ENCODE measurements at places on chromosomes 5 and 9.

- DNase-seq: no peak
Measured at GRCh38 chr5:153617190-153617589, 126.7 kb downstream of the GRIA1 start.

DNA sequence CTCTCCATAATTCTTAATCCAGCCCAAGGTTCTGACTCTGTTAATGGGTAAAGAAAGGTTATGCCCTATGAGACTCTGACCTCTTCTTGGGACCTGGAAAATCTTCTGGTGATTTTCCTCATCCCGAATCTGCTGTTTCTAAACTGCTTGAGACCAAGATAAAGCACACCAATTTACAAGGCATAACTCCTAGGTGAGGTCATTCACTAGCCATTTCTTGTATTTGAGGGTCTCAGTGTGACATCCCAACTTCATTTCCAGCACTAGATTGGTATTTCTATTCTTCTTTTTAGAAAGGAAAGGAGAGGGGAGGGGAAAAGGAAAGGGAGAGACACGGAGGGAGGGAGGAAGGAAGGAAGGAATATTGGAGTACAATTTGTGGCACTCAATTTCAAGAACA lies 51.6 kb downstream of the SLC1A1 start:
- DNase-seq: no peak

GRCh38 chr5:37043693-37044092 lies 167.1 kb downstream of the NIPBL start:
- no peak for DNase-seq

DNA sequence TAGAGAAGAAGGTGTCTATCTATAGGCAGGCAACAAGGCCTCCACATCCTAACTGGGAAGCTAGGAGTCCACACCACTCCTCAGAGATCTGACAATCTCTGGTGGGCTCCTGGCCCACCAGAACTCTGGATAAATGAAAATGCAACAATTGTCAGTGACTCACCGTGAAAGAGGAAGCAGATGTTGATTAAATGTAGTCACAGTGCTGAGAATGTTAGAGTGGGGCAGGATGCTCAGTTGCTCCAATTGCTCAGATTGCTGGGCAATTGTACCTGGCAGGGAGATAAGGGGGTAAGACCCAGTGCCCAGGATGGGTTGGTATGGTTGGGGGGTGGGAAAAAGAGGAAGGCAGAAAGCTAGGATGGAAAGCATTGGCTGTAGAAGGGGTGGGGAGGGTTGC lies 4.3 kb downstream of the CCL19 start:
- DNase-seq: no peak

DNA sequence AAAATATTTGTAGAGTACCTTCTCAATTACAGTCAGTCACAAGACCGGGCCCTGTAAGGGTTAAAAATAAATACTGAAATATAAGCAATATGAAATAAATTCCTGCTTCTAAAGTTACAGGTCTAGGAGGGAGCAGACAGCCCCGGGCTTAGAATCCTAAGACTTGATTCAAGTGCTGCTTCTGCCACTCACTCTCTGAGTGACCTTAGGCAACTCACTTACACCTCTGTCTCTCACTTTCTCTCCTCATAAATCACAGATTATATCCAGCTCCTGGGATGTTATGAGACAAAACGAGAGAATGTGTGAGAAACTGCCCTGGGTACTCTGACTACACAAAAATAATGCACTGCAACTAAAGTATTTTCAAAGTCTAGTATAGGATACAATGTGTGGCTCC lies 101.9 kb downstream of the PDE4D start:
- no peak for DNase-seq

GRCh38 chr5:158797498-158797845 lies 302.2 kb downstream of the EBF1 start:
- no peak for DNase-seq

DNA sequence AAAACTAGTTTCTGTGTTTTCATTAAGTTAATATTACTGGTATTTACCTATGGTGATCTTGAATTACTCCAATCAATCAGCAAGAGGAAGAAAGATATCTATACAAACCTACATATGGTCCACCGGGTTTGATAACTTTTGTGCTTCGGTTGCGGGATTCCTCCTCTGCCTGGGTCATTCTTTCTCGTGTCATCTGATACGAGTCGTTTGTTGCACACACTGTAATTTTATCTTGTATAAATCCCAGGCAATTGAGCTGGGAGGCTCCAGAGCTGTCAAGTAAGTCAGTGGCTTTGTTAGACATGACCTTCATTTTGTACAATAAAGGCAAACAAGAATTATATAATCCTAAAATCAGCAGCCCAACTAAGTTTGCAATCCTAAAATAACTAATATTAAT lies 48.0 kb downstream of the ELL2 start:
- DNase-seq: no peak

- peak; percentile 73 for DNase-seq
Measured at GRCh38 chr9:89522261-89522958, 24.5 kb upstream of the SEMA4D start.

DNA sequence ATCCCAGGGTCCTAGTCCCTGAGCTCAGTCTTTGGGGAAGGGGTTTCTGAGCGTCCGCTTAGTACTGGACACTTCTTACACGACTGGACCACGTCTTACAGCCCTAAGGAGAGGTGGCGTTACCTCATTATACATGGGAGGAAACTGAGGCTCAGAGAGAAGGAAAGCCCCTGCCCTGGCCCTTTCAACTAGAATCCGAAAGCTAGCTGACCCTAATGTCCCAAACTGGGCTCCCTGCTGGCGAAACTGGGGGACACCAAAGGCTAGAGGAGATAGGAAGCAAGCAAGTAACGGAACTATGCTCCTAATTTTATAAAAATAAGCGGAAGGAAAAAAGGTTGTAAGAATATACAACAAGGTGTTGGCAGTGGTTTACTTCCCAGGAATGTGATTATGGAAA lies 14.2 kb downstream of the LHX6 start:
- no peak for DNase-seq

- DNase-seq: no peak
Measured at GRCh38 chr5:176723440-176723839, 76.2 kb downstream of the TSPAN17 start.

- DNase-seq: no peak
Measured at GRCh38 chr9:34279411-34279810, 49.7 kb downstream of the KIF24 start.

GRCh38 chr9:88235615-88236014 lies 97.3 kb upstream of the SPATA31C2 start:
- DNase-seq: no peak

DNA sequence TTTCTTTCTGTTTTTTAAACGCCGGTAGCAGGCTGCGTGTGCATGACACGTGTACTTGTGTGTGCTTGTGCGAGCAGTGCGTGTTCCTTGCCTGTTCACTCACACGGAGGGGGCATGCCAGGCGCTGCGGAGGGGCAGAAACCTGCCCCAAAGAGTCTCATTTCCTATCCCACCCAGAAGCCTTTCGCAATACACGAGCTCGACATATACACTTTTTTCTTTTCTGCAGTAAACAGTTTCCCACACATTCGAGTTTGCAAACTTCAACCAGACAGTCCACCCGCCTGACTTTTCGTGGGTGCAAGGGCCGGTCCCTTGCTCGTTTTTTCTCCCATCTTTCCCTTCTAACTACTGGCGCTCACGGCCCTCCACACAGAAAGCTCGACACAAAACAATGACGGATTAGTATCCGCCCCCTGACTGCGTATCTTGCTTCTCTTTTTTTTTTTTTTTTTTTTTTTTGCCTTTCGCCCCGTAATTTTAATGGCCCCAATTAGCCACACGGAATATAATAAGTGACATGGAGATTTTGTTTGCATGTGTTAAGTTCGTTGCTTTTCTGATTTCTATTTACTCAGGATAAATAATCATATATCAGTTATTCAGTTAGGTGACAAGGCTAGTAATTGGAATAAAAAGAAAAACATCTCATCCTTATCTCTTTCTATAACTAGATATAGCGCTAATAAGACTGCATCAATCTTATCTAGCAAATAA lies 5.3 kb upstream of the OTP start:
- no peak for DNase-seq

GRCh38 chr5:32520972-32521371 lies 64.4 kb upstream of the SUB1 start:
- DNase-seq: no peak

- no peak for DNase-seq
Measured at GRCh38 chr5:173323106-173323798, 5.0 kb downstream of the STC2 start.

DNA sequence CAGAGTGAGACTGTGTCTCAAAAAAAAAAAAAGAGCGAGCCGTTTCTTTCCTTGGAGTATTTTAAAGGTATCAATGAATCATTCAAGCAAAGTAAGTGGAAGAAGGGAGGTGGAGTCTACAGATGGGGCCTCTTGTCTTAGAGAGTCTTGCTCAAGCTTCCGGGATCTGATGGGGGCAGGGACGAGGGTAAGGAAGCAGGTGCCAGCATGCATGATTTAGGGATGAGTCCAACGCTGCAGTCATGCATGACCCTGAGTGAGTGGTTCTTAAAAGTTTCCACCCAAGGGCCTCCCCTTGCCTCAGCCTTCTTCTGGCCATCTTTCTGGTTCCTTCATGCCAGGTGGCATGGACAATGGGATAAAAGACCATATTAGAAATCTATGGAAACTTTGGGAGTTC lies 79.6 kb downstream of the MYO10 start:
- DNase-seq: no peak

DNA sequence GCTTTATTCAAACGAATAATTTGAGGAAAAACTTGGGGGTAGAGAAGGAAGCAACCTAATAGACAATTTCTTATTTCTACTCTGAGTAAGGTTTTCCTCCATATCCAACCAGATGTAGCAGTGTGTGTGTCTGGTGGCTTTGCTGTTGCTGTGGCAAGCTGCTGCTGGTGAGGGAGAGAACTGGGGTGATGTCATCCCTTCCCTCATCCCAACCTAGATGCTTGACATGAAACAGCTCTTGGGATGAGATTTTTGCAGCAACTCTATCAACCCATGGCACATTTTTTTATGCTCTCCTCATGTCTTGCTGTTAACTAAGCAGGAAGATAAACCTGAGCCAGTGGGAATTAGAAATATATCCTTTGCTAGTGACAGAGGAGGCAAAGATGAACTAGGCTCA lies 135.8 kb downstream of the PCSK1 start:
- no peak for DNase-seq

DNA sequence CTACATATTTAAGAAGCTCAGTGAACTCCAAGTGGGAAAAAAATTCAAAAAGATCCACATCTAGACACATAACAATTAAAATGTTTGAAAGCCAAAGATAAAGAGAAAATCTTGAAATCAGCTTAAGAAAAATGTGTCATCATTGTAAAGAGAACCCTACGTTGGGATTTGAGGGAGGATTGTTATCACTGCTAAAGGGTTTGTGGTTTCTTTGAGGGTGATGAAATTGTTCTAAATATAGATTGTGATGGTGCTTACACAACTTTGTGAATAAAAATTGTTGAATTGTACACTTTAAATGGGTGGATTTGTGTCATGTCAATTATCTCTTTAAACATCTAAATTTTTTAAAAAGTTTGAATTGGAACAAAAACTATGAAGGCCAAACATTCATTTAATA lies 92.2 kb upstream of the ADAMTS19 start:
- no peak for DNase-seq

DNA sequence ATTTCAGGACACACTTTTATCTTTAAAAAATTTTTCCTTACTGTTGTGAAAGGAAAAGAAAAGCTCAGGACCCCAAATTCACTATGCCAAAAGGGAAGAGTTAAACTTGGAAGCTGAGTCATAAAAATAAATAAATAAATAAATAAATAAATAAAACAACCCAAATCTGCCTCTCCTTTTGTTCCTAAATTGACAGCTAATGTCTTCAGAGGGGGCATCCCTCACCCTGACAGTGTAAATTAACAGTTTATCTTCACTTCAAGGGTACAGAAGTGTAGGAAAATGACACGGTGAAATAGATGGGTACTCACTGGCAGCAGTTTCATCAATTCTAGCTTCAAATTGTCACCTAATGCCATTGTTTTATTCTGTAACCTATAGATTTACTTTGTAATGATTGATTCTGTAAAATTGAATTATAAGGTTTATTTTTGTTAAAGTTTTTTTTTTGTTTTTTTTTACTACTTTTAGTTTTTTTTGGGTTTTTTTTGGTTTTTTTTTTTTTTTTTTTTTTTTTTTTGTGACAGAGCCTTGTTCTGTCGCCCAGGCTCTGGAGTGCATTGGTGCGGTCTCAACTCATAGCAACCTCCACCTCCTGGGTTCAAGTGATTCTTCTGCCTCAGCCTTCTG lies 18.5 kb upstream of the ANXA1 start:
- no peak for DNase-seq

- no peak for DNase-seq
Measured at GRCh38 chr9:3502560-3503398, 23.0 kb downstream of the RFX3 start.

DNA sequence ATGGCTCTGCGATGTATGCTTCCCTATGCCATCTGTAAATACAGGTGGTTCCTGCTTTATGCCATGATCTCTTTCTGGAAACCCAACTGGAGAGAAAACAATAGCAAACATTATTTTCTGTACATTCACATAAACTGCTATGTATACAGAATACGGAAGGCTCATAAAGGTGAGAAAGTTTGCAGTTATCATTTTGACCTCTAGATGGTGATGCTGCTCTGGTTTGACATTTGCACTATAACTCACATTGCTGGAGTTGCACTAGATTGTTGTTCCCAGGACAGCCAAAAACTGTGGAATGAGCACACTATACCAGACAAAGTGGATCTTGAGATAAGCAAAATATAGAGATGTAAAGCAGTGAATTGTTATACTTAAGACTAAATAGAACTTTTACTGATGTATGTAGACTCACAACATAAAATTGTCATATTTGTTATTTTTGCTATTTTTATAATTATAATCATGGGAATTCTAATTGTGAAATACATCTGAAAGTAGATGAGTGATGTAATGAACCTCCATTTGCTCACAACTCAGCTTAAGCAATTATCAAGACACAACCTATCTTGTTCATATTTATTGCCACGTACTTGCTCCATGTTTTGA lies 246.5 kb downstream of the PTPRD start:
- DNase-seq: no peak

GRCh38 chr5:65185468-65185867 lies 296.3 kb downstream of the ADAMTS6 start:
- DNase-seq: no peak

- no peak for DNase-seq
Measured at GRCh38 chr9:121226175-121226574, 24.5 kb upstream of the RAB14 start.

DNA sequence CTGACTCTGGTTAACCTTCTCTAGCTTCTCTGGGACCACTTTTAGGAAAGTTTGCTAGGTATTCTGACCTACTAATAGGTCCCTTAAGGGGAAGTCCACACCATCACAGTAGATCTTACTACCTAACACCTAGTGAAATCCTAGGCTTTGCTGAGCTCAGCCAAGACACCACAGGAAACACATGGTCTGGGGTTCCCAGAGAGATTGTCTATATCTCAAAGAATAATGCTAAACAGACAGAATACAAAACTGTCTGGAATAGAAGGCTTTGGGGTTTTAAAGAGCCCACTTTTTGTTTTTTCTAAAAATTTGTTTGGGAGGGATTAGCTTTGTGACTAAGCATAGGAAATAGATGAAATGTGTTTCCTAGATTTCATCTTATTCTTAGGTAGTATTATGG lies 395.1 kb downstream of the ARHGEF28 start:
- no peak for DNase-seq

DNA sequence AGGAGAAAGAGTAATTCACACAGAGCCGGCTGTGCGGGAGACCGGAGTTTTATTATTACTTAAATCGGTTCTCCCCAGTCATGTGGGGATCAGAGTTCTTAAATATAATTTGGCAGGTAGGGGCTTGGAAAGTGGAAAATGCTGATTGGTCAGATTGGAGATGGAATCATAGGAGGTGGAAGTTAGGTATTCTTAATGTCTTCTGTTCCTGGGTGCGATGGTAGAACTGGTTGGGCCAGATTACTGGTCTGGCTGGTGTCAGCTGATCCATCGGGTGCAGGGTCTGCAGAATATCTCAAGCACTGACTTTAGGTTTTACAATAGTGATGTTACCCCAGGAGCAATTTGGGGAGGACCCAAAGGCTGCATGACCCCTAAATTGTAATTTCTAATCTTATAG lies 4.6 kb upstream of the CERCAM start:
- no peak for DNase-seq

All from stimulated activated naive B cell treated with anti-CD40 and anti-IgM and Interleukin-4, amounts not matched to agents 10 μg/mL and 1 μg/mL and 100 μg/mL, for 72 hours (primary cell).